CD4-positive, alpha-beta T cell treated with Interleukin-15 for 4 hours (primary cell): ENCODE measurements at places on chromosomes 11 and 22.
A peak's percentile ranks its signal among the peaks of the same experiment; 100 is the strongest.

DNA sequence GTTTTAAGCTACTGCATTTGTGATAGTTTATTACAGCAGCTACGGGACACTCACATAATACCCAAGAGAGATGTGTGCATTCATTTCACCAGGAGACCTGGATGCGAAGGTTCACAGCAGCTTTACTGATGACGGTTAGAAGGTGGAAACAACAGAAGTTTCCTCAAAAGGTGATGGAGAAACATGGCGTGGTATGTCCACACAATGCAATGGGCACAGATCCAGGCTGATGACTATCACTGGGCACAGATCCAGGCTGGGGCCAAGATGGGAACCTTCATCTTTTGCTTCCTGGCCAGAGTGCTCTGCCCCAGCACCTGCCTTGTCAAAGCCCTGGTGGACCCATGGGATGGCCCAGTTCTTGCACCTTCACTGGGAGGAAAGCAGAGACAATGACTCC lies 30.6 kb upstream of the RFPL3 start:
- DNase-seq: no peak

DNA sequence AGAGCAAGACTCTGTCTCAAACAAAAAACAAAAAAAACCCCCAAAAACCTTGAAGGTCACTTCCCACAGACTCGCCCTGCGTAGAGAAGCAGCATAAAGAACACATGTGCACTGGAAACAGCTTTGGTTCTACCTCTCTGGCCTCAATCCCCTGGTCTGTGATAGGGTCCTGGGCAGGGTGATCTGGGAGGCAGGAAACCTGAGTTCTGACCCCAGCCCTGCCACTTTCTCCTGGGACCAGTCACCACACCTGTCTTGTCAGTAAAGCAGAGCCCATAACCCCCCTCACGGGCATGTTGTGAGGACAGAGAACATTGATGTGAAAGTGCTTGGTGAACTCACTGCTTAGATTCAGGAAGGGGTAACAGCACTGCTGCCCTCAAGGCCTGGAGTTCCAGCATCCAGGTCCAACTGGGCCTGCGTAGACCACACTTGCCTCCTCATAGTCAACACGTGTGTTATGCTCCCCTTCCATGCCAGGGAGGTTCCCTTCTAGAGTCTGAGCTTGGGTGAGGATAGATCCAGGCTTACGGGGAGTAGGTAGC lies 11.4 kb downstream of the UCP2 start:
- DNase-seq: peak; percentile 31

DNA sequence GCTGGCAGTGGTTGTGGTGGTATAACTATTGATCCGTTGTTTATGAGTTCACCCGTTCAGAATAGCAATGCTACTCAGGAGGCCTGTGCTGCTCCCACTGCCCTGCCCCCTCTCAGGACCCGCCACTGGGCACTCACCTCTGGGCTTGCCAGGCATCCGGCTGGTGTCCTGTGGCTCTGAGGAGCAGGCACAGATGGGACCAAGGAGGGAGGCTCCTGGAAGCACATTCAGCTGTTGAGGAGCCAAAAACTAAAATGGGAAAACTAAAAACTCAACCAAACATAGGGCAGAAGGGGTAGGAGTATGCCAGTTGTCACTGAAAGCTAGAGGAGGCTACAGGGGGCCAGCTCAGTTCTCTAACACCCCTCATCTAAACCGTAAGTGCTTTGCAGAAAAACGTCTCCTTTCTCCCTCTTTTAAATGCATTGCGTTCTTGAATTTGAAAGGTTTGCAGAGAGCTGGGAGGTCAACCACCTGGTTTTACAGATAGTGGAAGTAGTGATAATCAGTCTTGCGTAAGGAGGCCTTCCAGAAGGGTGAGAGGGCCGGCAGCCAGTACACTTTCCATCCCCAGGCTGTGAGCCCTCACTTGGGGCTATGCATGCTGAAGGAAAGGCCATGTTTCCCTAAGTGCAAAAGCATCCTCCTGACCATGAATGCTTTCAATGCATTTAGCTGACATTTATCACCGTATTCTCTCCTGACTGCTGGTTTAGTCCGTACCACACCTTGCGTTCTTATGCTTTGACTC lies 547.4 kb downstream of the NTM start:
- no peak for DNase-seq

DNA sequence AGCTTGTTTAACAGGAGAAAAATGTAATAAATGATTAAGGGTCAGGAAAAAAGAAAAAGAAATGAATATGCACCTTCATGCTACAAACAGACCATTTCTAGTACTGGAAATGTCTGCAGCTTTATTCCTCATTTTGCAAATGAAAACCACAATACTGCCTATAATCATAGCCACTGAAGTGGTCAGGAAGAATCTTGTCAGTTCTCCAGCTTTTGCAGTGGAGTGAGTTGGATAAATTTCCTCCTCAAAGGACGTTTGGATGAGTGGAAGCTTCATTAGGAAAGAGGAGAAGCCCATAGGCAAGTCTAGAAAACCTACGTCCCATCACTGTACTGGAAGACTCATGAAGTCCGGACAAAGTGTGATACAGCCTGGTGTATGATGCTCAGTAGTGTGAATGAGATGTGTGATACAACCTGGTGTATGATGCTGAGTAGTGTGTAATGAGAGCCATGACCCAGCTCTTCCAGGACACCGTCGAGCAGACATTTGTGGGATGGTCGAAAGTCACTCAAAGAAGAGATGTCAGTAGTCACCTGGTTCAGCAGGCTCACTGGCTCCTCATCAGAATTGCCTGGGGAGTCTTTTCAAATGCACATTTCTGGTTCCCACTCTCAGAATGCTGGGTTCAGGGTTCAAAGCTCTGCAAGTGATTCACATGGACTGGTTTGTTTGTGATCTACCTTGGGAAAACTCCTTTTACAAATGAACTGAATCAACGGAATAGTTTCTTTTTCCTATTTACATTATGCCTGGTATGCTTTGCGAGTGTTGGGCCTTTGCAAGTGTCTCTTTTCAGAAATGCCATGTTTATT lies 101.3 kb downstream of the PDHX start:
- no peak for DNase-seq
